ENCODE measurements at places on chromosomes 2 and 18. TPM values are rescaled to one million over a fixed set of nuclear protein-coding genes. Genes with fewer than 3 reads are reported as not detected.

ABCG8 gene
- 0.27 TPM for total RNA-seq

INHBB gene
- total RNA-seq: 6.1 TPM

- no peak for DNase-seq
Measured at GRCh38 chr2:5482929-5483331, 209.3 kb upstream of the SOX11 start.

DNA sequence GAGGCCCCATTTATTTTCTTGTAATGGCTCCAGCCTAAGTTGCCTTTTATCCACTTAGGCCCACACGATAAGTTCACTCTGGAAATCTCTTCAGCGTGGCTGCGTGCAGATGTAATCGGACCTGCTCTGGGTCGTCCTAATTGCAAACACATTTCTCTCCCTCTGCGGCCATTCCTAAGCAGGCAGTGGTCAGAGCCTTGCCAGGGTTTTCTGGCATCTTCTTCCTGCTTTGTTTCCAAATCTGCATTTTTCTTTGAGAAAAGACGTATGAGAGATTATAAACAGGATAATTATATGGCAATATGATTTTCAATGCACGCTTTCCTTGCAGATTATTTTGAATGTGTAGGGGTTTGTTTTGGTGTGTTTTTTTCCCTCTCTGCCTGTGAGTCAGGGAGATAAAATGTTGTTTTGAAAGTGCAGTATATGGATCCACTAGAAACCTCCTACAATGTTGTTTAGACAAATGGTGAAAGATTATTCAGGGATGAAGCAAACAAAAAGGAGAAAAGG lies 239.4 kb upstream of the TANK start:
- DNase-seq: no peak

PRSS56 gene
- 0.18 TPM for total RNA-seq

DNA sequence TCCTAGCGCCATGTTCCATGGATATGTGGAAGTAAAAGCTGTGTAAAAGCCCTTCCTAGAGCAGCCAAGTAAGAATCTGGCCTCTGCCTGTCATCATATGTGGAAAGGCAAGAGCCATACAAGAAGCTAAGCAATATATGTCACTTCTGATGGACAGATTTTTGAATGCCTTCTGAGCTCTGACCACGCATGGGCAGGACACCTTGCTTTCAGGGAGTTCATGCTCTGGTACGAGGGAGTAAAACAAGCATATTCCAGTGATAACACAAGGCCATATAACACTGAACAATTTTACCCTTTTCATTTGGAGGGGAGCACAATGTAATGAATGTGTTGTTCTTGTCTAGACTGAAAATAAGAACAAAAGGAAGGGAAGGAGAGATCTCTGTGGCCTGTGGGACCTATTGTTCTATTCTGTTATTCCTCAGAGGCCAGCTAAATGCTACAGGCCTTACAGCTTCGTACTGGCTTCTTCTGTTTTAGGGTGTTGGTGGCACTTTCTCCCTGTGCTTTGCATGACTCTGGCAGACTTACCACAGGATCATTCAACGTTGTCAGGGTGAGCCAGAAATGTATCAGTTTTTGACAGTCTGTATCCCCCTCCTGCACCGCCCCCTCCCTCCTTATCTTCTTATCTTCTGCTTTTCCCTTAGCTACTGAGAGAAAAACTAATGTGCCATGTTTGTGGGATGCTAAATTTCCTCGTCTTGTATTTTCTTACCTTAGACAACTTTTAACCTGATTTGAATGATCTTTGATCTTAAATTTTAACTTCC lies 99.5 kb downstream of the MAP4K4 start:
- no peak for DNase-seq

- no peak for DNase-seq
Measured at GRCh38 chr2:204892506-204893255, 347.4 kb downstream of the PARD3B start.

CROCC2 gene
- not detected for total RNA-seq

MAB21L4 gene
- total RNA-seq: not detected

ALPP gene
- total RNA-seq: not detected

MOGAT1 gene
- not detected for total RNA-seq

DHRS9 gene
- 0.64 TPM for total RNA-seq

- no peak for DNase-seq
Measured at GRCh38 chr18:66615176-66615575, 11.3 kb upstream of the CDH19 start.

SNRNP27 gene
- 38.4 TPM for total RNA-seq

FKBP1B gene
- 25.1 TPM for total RNA-seq

DNA sequence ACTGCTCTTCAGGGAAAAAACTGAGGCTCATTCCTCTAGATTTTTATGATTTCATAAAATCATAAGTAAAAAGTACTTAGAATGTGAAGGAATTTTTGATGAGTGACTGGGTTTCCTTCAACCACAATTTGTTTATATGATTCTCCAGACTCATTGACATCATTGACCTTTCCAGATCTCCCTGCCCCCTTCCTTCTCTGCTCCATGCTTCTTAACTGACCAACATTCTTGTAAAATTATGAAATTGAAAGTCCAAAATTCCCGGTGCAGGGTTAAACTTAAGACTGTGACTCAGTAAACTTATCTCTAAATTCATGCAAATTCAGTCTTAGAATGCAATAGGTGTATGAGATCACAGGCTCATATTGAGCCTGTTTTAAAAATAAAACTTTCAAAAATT lies 648.9 kb downstream of the TDRD15 start:
- no peak for DNase-seq

- no peak for DNase-seq
Measured at GRCh38 chr2:59276033-59276432, 1034.9 kb upstream of the FANCL start.

- DNase-seq: no peak
Measured at GRCh38 chr2:226796012-226796839, 3.4 kb downstream of the IRS1 start.

- DNase-seq: no peak
Measured at GRCh38 chr2:121130301-121130850, 154.6 kb downstream of the TFCP2L1 start.

GRCh38 chr2:118847762-118848172 lies 319 bp upstream of the EN1 start:
- DNase-seq: peak; percentile 10

GRCh38 chr2:224349396-224349795 lies 52.5 kb downstream of the FAM124B start:
- no peak for DNase-seq

CD207 gene
- total RNA-seq: not detected

- no peak for DNase-seq
Measured at GRCh38 chr18:72541871-72542332, 2.2 kb downstream of the CBLN2 start.

- no peak for DNase-seq
Measured at GRCh38 chr2:229974266-229974665, 52.0 kb downstream of the FBXO36 start.
